ENCODE measurements at places on chromosomes 5 and 9.

DNA sequence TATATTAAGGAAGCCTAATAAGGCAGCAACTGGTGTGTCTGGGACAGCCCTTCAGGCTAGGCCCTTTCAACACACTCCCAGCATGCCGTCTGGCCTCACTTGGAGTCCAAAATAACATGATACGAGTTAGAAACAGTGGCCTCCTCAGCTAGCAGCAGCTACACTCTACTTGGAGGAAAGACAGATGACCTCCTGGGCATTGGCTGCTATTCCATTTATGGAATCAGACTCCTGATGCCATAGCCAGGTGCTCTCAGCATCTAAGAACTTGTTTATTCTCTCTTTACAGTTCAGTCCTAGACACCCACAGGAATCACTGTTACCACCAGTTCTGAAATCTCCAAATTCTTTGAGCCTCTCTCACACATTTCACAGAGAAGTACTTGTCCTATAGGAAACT is 31.8 kb downstream of the RUSC2 start:
- no peak for DNase-seq

DNA sequence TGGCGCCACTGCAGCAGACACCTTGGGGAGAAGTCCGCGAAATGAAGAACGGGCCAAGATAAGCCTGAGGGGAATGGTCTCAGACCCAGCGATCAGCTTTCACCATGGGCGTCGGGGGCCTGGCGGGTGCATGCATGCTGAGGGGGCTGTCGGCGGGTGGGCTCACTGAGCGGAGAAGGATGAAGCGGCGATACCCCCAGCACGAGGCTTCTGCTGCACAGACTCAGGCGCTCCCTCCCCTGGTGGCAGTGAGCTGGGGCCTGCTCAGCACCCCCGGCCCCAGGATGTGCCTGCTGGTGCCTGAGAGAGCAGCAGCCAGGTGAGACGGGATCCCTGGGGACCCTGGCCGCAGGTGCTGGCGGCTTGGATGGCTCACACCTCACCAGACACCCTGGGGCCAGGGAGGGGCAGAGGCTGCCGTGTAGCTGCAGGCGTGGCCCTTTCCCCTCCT is 31.2 kb downstream of the CEP72 start:
- DNase-seq = no peak

DNA sequence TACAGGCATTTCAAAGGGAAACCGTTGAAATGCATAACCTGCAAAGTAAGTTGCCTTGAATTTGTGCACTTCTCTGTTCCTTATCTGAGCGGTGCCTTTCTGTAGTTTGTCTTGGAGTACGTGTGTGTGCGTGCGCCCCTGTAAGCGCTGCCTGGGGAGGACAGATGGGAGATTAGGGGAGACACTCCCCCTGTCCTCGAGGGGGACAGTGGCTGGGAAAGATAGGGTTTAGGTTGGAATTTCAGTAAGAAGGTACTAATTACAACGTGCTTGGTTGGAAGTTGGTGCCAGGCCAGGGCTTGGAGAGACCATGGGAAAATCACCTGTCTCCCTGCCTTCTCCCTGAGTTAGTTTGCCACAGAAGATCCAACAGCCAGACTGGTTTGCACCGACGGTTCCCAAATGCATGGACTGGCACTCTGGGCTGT is 73.2 kb downstream of the PIK3R1 start:
- DNase-seq = peak; percentile 40

- DNase-seq = no peak
Observed at GRCh38 chr5:142803428-142804125, 33.4 kb downstream of the ARHGAP26 start.

DNA sequence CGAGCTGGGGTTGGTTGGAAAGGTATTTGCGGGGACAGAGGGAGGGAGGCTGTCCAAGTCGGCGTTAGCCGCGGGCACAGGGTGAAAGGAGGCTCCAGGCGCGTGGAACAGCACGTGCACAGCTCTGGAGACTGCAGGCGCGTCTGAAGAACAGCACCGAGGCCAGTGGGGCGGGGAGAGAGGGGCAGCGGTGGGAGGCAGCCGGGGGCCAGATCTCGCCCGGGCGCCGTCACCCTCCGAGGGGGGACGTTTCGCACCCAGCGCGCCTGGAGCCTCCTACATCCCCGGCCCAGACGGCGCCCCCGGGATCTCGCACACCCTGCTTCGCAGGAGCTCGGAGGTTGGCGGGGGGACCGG is 79.6 kb downstream of the NTNG2 start:
- DNase-seq = no peak

GRCh38 chr5:160494451-160494850 is 72.8 kb downstream of the PTTG1 start:
- DNase-seq = no peak

GRCh38 chr5:149212198-149212951 is 59.3 kb upstream of the AFAP1L1 start:
- DNase-seq = peak; percentile 31

- no peak for DNase-seq
Observed at GRCh38 chr5:104774372-104774771, 1211.8 kb upstream of the NUDT12 start.

DNA sequence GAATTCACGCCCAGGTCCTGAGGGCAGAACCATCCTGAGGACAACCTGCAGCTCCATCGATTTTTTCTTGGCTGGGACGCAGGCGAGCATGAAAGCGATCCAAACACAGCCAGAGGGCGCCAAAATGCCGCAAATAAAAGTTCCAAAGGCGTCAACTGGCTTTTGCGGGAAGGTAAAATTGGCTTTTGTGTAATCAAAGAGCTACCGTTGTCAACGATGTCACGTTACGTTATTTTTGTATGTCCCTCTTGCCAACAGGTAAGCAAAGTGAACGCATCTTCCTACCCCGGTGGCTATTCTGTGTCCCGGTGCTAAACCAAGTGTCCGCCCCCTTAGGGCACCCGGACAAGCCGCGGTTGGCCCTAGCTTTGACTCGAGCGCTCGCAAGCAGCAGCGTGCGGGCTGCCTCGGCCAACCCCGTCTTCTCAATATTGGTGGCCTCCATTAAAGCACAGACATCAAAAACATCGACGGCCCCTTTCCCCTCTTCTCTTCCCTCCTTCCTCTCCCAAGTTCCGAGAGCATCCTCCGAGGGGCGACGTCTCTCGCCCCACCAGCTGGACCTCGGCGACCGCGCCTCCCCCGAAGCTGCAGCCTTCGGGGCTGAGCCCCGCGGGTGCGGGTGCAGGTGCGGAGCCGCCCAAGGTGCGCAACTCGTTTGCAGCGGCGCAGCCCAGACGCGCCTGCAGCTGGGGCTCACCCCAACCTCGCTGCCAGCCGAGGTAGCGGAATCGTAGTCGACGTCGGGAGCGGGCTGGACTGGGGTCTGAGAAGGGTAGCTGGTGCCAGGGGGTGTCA is 1.1 kb upstream of the BASP1 start:
- peak; percentile 85 for DNase-seq

- DNase-seq = no peak
Observed at GRCh38 chr9:18478501-18479361, 4.8 kb downstream of the ADAMTSL1 start.

DNA sequence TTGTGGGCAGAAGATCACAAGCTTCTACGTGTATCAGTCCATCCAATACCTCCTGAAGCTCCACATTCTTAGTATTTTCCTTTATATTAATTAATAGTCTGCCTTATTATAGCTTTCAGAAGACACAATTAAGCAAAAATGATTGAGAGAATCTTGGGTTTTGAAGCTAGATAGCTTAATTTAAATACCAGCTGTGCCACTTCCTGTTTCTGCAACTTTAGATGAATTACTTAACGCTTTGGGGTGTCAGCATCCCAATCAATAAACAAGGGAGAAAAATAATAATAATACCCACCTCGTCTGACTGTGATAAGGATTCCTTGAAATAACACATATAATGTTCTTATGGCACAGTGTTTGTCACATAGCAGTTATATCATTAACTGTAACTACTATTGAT is 44.7 kb upstream of the HTR4 start:
- DNase-seq = no peak

DNA sequence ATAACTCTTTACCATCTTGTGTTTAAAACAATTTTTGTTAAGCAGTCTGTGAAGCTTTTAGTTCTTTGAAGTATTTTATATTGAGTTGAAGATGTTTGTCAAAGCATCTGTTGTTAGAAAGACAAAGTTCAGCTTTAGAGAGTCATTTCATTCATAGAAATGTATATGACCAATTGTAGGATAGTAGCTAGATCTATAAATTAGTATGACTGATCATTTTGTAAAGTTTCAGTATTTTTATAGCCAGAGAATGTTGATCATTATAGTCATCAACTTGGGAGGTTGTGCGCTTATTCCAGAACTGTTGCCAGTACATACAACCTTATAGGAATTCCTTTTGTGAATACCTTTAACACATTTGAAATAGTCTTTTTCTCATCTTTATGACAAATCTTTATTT is 5.2 kb downstream of the NIPBL start:
- DNase-seq = no peak

- peak; percentile 13 for DNase-seq
Observed at GRCh38 chr9:98254228-98255060, 1.0 kb downstream of the TBC1D2 start.

GRCh38 chr5:80101993-80102392 is 66.8 kb downstream of the THBS4 start:
- no peak for DNase-seq

DNA sequence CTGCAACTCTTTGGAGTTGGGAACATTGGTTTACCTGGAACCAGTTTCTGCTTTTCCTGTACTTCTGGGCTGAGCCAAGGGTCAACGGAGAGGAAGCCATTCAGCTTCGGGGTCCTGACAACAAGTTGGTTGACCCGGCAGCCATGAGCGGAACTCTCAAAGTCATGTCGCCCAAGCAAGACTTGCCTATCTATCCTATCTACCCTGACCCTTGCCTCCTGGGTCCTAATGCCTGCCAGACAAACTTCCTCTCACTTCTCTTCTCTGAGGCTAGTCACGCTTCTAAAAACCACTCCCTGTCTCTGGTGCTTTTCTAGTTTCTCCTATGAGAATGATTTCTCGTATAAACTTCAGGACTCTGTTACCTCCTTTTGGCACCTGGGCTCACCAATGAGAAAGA is 44.7 kb upstream of the CRHBP start:
- no peak for DNase-seq

GRCh38 chr9:129183495-129184218 is 5.6 kb upstream of the IER5L start:
- peak; percentile 74 for DNase-seq

DNA sequence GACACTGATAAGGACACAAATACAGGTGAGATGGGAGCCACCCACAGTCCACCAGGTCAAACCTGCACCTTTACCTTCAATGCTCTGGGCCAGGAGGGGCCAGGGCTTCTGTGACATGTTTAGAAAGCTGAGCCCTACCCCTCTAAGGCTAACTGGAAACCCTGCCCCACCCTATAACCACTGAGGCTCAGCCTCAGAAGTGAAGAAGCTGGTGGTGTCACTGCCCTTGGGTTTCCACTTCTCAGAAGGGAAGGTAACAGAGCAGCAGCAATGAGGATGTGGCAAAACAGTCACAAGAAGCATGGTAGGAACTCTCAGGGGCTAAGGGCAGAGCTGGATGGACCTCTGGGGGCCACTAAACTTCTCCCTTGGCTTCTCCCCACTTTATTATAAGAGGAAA is 6.0 kb downstream of the PDGFRB start:
- no peak for DNase-seq

- DNase-seq = no peak
Observed at GRCh38 chr9:73597039-73597438, 445.4 kb downstream of the ANXA1 start.
